ENCODE measurements at places on chromosomes 7 and 10.

DNA sequence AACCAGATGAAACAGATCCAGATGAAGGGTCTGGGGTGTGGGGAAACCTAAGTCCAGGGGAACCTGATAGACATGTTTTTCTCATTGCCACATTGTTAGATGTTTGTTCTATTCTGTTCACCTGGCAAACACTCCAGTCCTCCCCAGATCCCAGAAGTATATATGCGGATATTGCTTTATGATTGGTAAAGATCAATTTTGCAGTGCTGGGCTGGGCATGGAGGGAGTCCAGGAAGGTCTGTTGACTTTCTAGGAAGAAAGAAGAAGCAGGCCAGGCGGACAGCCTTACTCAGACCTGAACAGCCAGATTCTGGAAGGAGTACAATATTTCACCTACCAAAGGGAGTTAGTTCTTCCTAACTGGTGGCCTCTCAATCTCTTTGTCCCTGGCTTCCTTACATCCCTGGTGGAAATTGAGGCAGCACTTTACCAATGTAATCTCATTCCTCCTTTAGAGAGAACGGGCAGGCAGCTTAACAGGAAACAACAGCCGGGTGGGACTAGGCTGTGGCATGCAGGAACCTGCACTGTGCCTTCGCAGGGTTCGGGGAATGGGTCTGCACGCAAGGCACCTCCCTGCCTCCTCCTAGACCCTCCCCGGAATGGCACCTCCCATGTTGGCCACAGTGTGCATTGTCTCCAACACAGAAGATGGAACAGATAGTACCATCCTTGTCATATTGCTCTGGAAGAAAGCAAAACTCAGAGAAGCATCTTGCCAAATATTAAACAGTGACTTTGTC, 930 bp downstream of the GIMAP6 start:
- DNase-seq = no peak

GRCh38 chr7:7795630-7796121, 77.3 kb upstream of the RPA3 start:
- no peak for DNase-seq

GRCh38 chr7:129790136-129790535, 162.6 kb downstream of the UBE2H start:
- DNase-seq = no peak

DNA sequence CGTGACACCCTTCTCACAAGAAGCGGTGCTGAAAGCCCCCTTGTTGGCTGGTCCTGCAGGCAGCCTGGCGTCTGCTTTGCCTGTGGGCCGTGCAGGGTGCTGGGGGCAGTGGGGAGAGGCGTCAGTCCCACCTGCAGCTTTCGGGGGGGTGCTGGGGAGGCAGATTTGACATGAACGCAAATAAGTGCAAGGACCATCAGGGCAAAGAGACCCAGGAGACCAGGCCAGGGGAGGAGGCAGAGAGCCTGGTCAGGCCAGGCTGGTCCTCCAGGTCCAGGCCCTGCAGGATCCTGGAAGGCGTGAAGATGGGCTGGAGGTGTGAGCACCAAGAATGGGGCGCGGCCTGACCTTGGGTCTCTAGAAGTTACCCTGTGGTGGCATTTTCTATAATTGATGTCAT, 81.6 kb downstream of the MGMT start:
- DNase-seq = no peak

DNA sequence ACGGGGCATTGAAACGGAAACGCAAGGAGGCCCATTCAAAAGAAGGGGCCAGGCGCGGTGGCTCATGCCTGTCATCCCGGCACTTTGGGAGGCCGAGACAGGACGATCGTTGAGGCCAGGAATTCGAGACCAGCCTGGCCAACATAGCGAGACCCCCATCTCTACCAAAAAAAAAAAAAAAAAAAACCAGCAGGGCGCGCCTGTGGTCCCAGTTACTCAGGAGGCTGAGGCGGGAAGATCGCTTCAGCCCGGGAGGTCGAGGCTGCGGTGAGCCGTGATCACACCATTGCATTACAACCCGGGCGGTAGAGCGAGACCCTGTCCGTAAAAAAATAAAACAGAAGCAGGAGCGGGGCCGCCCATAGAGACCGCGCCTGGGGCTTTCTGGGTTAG, 396 bp downstream of the PSMG3 start:
- no peak for DNase-seq

GRCh38 chr10:6151087-6151977, 51.4 kb upstream of the PFKFB3 start:
- peak; percentile 69 for DNase-seq

- DNase-seq = no peak
These were observed 37.7 kb downstream of the COA1 start for GRCh38 chr7:43691611-43692010.

GRCh38 chr7:69837387-69838068, 239.3 kb downstream of the AUTS2 start:
- DNase-seq = no peak

- no peak for DNase-seq
These were observed 3.0 kb downstream of the IKZF1 start for GRCh38 chr7:50307368-50308032.

DNA sequence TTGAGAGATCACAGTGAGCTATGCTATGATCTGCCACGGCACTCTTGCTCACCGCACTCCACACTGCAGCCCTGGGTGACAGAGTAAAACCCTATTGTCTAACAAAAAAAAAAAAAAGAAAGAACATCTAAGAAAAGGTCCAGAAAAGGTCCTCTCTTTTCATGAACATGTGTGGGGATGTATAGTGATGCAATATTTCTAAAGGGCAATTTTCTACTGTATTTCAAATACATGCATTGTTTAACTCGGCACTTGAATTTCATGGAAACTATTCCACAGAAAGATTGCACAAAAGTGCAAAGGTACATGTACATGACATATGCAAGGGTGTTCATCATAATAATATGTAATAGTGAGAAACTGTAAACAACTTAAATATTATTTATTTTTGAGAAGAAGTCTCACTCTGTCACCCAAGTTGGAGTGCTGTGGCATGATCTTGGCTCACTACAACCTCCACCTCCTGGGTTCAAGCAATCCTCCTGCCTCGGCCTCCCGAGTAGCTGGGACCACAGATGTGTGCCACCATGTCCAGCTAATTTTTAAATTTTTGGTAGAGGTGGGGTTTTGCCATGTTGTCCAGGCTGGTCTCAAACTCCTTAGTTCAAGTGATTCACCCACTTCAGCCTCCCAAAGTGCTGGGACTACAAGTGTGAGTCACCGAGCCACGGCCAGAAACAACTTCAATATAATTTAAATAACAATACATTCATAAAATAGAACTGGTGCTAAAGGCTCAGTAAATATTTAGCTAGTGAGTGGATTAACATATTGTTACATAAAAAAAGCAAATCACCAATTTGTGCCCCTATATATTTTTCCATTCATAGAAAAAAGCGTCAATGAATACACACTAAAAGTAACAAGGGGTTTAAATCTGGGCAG, 1.3 kb upstream of the PPRC1 start:
- no peak for DNase-seq

DNA sequence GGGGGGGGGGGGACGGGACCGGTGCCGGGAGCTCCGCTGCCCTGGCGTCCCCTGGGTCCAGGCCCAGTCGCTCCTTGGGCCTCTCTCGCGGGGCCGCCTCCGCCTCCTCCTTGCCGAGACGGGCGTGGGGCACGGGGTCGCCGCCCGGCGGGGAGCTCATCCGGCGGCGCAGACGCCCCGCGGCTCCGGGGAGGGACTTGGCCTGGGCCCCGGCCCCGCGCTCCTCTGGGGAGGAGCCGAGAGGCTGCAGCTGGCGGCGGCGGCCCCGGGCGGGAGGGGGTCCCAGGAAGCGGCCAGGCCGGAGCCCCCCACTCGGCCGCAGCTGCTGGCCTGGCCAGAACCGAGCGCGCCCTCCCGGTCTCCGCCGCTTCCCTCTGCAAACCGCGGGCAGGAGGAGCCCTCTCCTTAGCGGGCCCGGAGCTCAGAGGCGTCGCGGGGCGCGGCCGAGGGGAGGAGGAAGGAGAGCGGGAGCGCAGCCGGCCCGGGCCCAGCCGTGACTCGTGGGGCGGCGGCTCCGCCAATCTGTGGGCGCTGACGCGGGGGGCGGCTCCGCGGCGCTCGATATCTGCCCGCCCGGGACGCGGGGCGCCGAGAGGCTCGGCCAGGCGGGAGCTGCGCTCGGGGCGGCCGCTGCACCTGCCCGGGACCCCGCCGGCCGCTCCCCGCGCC, at the start of gene FAM20C:
FAM20C (plus strand) TSS at position 591 of the 669 bp plus-strand sequence. CDS start 629 bp downstream, outside the sequence.
- DNase-seq = peak; percentile 82

GRCh38 chr7:113159746-113160339, 41.5 kb upstream of the SMIM30 start:
- no peak for DNase-seq

DNA sequence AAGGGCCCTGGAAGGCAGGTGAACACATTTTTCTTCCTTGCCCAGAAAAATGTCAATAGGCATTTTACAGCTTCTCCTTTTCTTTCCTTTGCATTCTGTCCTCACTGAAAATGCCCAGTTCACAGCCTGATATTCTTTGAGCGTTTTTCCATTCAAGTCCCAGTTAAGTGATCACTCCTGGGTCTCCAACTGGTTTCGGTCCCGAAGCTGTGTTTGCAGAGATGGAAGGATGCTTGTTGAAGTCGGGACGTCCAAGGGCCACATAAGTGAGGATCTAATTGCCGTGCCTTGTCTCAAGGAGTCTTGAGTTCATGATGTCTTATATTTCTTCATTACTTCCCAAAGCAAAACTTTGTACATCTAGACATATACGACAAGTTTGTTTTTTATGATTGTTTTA, 208.7 kb upstream of the PRKCQ start:
- DNase-seq = no peak

- DNase-seq = no peak
These were observed 26.4 kb downstream of the RNF216 start for GRCh38 chr7:5754981-5755599.

DNA sequence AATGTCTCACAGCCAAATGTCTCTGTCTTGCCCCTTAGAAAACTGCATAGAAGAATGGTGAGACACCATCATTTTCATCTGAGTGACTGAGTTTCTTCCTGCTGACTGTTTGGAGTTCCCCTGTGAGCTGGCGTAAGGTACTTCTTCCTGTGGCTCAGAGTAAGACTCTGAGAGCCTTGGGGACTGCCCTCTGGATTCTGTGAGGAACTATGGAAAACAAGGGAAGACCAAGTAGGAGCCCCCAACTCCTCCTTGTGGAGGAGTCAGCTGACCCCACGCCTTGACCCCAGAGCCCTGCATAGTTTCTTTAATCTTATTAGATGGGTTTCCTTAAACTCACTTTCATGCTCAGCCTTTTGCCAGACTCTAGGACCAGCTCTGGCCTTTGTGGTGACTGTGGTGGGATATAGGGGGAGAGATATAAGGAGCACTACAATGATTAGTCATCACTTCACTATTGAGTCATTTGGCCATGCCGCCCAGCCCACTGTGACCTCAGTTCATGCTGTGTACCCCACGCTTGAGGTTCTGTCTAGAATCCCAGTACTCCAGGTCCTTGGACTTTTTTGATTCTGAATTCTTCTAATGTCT, 51.8 kb upstream of the FAM133B start:
- DNase-seq = no peak

DNA sequence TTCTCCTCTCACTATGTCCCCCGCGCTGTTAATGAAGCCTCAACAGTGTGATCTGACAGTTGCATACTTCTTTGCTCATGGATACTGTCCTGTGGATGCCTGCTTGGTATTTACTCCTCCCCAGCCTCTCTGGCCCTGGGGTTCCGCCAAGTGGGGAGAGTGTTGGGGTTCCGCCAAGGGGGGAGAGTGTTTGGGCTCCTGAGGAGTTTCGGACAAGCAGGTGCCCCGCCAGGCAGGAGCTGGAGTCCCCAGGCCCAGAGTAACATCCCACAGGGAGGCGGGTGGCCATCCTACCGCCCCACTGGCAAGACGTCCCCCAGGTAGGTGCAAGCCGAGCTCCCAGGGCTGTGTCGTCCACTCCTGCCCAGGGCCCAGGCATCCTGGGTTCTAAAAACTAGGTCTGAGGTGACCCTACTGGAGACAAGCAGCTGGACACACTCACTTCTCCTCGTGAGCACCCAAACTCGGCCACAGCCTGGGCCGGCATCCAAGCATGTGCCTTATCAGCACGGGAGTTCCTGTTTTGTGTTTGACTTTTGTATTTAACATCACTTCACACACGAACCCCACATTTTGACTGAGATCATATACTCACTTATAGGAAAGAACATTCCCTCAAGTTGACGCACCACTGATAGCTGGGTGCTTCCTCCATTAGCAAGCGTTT, 34.2 kb downstream of the CAMK2B start:
- DNase-seq = no peak

All from hippocampal formation (tissue), 2 donors.